ENCODE measurements at places on chromosomes 5 and 9. TPM values are rescaled to one million over a fixed set of nuclear protein-coding genes. Genes with fewer than 3 reads are reported as not detected.

ADAMTS12 gene
- 54.8 TPM for total RNA-seq

ZNG1F gene
- total RNA-seq: 7.1 TPM

NMUR2 gene
- not detected for total RNA-seq

SNX24 gene
- total RNA-seq: 29.8 TPM

SCGB3A2 gene
- total RNA-seq: not detected

SLC4A9 gene
- total RNA-seq: not detected

SEMA4D gene
- 1.6 TPM for total RNA-seq

GABRP gene
- not detected for total RNA-seq

TAF9 gene
- 66.4 TPM for total RNA-seq

CCNI2 gene
- under 0.01 TPM for total RNA-seq

GARIN3 gene
- total RNA-seq: not detected

GFI1B gene
- total RNA-seq: 0.32 TPM

PCDHB5 gene
- total RNA-seq: 0.32 TPM

IFNA16 gene
- not detected for total RNA-seq

ENTPD2 gene
- total RNA-seq: not detected

SV2C gene
- total RNA-seq: not detected

EIF4E1B gene
- total RNA-seq: not detected

STING1 gene
- 25.9 TPM for total RNA-seq

CARD9 gene
- 20.0 TPM for total RNA-seq

RUFY1 gene
- 42.5 TPM for total RNA-seq

CDC26 gene
- total RNA-seq: 35.8 TPM

PCDHGC3 gene
- 35.4 TPM for total RNA-seq

ANKRD34B gene
- total RNA-seq: not detected

C5orf52 gene
- total RNA-seq: not detected

STPG3 gene
- total RNA-seq: not detected

PHF24 gene
- not detected for total RNA-seq

RNF224 gene
- total RNA-seq: not detected

NDUFA8 gene
- total RNA-seq: 27.4 TPM

CDC14B gene
- total RNA-seq: 13.2 TPM

LCN9 gene
- not detected for total RNA-seq

MLANA gene
- not detected for total RNA-seq

CCDC69 gene
- 3.2 TPM for total RNA-seq

DDX4 gene
- not detected for total RNA-seq

THBS4 gene
- under 0.01 TPM for total RNA-seq

MARCOL gene
- total RNA-seq: not detected

GADD45G gene
- 0.64 TPM for total RNA-seq

FOXD4L6 gene
- under 0.01 TPM for total RNA-seq

ADGRV1 gene
- under 0.01 TPM for total RNA-seq

FBP2 gene
- total RNA-seq: not detected

SLC34A3 gene
- under 0.01 TPM for total RNA-seq

PKD2L2 gene
- total RNA-seq: not detected

GKAP1 gene
- 2.2 TPM for total RNA-seq

PCA3 gene
- total RNA-seq: not detected

DND1 gene
- total RNA-seq: not detected

WDR31 gene
- total RNA-seq: 0.32 TPM

Measured in fibroblast of villous mesenchyme (primary cell).